BJ (cell line): ENCODE measurements at places on chromosomes 7 and 10.

DNA sequence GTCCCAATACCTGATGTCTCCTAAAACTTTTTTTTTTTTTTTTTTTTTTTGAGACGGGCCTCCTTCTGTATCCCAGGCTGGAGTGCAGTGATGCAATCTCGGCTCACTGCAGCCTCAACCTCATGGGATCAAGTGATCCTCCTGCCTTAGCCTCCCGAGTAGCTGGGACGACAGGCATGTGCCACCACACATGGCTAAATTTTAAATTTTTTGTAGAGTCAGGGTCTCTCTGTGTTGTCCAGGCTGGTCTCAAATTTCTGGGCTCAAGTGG, 28.4 kb downstream of the GTF2IRD1 start:
- DNase-seq = no peak

- DNase-seq = no peak
These were observed 46.1 kb upstream of the FMC1 start for GRCh38 chr7:139294951-139295575.

- no peak for DNase-seq
These were observed at the start of gene C10orf67 for GRCh38 chr10:23344241-23344841. TSS of gene C10orf67 (minus strand) at chr10:23344797. CDS start at chr10:23344774, 23 bp downstream.

- DNase-seq = no peak
These were observed 17.1 kb downstream of the DUSP5 start for GRCh38 chr10:110514848-110515247.

GRCh38 chr7:822692-823276, 9.5 kb upstream of the SUN1 start:
- no peak for DNase-seq

GRCh38 chr7:137928626-137929025, 73.3 kb downstream of the CREB3L2 start:
- no peak for DNase-seq

GRCh38 chr10:10320956-10321355, 696.7 kb upstream of the CELF2 start:
- no peak for DNase-seq

GRCh38 chr7:138449580-138449979, 10.5 kb upstream of the TRIM24 start:
- DNase-seq = no peak

DNA sequence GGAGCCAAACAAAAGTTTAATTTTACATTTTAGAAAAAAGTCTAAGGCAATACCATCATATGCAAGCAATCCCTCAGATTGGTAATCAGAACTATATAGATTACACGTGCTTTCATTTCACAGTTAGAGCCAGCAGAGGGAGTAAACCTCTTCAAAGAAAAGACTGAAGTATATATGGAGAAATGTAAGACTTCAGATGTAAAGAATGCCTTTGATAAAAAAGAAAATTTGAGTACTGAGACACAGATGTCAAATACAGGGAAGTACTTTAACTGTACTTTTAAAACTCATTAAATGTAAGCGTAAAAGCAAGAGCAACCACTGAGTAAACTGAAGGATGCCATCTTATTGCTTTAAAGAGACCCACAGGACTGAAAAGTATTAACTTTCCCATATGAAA, 101.4 kb upstream of the FAM133B start:
- DNase-seq = no peak

DNA sequence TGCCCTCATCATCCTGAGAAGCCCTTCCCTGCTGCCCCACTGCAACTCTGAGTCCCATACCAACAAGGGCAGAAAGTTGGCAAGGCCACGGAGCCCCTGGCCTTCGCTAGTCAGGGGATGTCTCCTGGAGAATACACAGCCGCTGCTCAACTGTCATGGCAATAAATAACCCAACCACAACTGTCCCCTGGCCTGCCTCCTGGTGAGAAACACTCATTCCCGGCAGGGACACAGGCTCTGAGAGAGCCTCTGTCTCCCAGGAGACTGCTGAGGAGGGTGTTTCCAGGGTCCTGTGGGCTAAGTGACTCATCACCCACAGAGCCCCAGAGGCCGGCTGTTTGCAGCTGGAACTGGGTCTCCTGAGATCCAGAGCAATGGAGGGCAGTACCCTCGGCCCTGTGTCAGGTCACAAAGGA, 354.1 kb downstream of the TNS3 start:
- DNase-seq = peak; percentile 33

- no peak for DNase-seq
These were observed 335 bp upstream of the CHCHD1 start for GRCh38 chr10:73781548-73781878.

DNA sequence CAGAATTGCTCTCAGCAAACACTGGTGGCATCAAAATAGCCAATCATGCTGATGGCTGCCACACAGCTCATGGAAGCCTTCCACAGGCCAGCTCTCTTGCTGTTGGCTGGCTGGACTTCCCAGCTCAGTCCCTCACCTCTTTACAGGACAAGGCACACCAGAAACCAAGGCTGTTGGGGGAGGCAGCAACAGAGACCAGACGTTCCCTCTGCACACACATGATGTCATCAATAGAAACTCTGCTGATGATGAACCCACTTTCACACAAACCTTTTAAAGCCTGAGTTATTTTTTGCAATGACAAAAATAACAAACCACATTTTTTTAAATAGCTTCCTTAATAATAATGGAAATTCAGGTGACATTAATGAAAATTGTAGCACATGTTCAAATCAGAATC, 300.9 kb upstream of the C7orf33 start:
- DNase-seq = no peak

GRCh38 chr7:117169907-117170306, 153.0 kb downstream of the WNT2 start:
- no peak for DNase-seq

DNA sequence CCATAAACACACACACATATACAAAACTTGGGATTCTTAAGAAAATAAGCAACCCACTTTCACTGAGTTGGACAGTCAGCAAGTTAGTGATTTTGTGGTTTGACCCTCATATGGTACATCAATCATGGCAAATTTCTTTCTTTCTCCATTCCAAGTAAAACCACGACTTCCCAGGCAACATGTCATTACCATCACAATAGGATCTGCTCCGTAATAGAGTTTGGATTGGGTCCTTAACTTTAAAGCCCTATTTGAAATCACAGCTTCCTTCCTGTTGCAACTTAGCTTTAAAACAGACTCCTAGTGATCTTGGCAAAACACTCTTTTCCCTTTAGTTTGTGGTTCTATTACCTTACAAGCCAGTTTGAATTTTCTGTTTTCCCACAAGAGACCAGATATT, 483.6 kb downstream of the INHBA start:
- no peak for DNase-seq

DNA sequence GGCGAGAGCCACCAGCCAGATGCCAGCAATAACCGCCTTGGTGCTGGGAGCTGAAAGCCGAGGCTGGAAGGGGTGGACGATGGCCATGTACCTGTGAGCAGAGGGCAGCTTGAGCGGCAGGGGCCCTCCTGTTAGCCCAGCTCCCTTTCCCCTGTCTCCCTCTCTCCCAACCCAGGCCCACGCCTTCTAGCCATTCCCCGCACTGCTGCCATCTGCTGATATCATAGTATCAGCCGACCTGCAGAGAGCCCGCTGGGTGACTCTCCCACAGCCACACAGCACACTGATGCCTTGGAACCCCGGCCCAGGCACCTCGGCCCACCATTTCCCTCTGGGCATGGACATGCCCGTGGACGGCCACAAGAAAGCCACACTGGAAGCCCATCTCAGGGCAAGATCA, 1.7 kb downstream of the TACR2 start:
- DNase-seq = no peak

- DNase-seq = no peak
These were observed 27.2 kb downstream of the IKZF1 start for GRCh38 chr7:50331564-50332208.

DNA sequence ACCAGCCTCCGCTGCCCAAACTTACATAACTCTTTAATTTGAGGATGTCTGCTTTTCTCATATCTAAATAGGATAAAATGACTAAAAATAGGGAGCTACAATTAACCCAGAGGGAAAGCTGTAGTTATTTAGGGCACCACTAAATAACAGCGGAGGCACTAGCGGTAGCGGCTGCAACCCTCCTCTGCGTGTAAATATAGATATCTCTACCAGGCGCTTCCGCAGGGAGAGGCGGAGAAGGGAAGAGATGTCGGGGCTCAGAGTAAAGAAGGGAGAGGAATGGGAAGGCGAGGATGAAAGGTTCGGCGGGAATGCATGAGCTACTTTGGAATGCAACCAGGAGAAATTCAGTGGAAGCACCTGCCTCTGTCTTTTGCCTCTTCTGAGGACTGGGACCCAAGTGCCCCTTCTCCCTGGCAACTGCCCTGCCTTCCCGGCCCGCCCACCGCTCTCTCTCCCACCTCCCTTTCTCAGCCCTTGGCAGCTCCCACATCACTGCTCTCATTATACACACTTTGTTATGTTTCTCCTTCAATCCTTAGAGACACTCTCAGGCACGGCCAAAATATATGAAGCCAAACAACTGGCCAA, 698.3 kb downstream of the PARD3 start:
- no peak for DNase-seq

DNA sequence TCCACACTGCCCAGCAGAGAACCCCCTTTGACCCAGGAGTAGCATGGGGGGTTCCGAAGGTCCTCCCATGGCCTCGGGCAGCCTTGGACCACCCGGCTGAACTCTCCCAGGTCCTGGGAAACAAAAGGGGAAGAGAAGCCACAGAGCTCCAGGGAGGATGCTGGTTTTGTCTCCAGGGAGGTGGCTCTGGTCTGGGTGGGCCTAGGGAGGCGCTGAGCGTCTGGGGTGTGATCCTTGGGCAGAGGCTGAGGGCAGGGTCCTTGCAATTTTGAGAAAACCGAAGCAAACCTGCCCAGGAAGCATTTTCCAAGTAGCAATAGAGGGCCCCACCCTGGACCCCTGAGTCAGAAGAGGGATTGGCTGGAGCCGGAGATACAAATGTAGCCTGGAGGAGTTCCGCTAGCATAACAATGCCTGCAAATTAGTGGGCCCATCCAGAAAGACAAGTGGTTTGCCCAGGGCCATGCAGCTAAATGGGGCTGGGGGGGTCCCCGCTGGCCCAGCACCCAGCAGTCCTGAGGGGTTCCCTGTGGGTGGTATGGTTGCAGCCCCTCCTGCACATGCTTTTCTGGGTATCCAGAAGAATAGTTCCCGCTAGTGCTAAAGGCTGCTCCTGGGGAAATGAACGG, 2.0 kb downstream of the UTF1 start:
- no peak for DNase-seq

DNA sequence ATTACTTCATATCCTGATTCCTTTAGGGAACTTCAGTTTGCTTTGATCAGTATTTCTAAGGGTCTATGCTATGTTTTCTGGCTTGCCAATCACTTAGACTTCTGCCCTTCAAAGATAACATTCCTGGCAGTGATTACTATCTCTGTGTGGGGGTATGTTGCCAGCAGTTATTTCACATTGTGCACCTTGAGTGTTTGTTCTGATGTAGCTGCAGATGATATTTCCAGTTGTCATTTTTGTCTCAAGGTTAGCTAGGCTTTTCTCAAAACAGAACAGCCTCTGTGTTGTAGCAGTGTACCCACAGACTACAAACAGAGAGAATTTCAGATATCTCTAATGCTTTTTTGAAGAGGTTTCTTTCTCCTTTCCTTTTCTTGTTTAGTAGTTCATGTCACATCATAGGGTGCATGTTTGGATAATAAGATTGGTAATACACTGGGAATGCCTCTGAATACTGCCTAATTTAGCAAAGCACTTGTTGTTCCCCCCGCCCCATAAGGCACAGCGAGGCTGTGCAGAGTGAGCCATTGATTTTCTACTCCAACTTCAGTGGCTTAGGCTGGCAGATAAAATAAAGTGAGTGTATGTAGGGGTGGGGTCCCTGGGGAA, 134.7 kb upstream of the AGR3 start:
- no peak for DNase-seq

DNA sequence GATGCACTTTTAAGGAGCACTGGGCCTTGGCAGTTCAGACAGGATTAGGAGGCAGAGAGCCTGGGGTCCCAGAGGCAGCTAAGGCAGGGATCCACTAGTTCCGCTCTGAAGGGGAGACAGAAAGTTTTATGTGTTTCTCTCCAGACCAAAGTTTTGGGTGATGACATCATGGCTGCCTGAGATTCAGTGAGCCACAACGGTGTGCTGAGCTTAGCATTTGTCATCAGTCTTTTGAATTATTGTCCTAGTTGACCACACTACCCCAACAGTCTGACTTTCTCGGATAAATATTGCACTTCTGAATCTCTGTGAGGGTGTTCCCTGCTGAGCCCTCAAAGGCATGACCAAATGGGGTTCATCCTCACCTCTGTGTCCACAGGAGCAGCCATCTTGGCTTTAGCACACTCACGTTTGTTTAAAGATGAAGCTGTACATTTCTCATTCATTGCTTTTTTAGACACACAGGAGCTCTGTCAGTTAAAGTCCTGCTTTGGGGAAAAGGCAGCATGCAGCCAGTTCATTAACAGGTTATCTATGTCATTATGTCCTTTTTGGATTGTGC, 297.7 kb upstream of the LRGUK start:
- DNase-seq = no peak

DNA sequence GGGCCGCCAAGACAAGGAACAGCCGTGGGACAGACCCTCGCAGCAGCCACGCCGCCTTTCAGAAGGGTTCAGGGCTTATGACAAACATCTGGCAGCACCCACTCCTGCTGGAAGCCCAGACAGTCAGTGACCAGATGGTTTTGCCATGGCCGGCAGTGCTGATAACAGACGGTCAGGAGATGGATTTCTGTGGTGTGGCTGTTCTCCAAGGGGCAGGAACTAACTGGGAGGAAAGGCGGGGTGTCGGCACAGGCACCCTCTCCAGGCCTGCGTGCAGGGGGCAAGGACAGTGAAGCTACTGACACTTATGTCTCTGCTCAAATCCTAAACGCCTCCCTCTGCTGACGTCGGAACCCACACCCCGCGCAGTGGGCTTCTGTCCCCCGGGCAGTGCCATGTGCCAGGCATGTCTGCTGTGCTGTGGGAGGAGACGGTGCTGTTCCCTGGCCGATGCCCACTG, 416.1 kb downstream of the DNAJB6 start:
- DNase-seq = no peak

DNA sequence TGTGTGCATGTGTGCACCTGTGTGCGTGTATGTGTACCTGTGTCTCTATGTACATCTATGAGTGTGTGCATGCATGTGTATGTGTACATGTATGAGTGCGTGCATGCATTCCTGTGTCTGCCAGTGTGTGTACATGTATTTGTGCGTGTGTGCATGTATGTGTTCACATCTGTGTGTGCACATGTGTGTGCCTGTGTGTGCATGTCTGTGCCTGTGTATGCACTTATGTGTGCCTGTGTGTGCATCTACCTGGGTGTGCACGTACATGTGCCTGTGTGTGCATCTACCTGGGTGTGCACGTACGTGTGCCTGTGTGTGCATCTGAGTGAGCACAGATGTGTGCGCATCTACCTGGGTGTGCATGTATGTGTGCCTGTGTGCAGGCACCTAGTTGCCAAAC, 102.2 kb upstream of the DIP2C start:
- DNase-seq = no peak

- no peak for DNase-seq
These were observed 93.2 kb downstream of the HIP1 start for GRCh38 chr7:75645570-75645969.

GRCh38 chr10:79180414-79181221, 111.9 kb downstream of the ZMIZ1 start:
- DNase-seq = no peak

- DNase-seq = no peak
These were observed 79.3 kb upstream of the MEOX2 start for GRCh38 chr7:15765753-15766152.

- DNase-seq = no peak
These were observed 119.9 kb downstream of the LRRC18 start for GRCh38 chr10:48819783-48820182.
